ENCODE measurements at places on chromosomes 12 and 14.

DNA sequence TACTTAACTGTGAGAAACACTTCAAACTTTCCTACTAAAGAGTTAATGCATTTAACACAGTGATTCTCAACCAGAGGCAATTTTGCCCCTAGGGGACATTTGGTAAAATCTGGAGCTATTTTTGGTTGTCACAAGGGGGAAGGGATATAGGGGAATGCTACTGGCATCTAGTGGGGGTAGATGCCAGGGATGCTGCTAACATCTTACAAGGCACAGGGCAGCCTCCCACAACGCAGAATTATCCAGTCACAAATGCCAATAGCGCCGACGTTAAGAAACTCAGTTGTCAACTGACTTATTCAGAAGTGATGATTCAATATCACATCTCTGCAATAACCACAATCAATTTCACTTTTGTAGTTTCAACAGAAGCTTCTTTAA is 2.0 kb downstream of the EEA1 start:
- DNase-seq = no peak

- DNase-seq = no peak
These were observed 8.1 kb downstream of the APPL2 start for GRCh38 chr12:105227879-105228278.

- no peak for DNase-seq
These were observed 9.0 kb downstream of the RPS6KL1 start for GRCh38 chr14:74913986-74914573.

- no peak for DNase-seq
These were observed 12.9 kb downstream of the ISCA2 start for GRCh38 chr14:74506411-74506851.

DNA sequence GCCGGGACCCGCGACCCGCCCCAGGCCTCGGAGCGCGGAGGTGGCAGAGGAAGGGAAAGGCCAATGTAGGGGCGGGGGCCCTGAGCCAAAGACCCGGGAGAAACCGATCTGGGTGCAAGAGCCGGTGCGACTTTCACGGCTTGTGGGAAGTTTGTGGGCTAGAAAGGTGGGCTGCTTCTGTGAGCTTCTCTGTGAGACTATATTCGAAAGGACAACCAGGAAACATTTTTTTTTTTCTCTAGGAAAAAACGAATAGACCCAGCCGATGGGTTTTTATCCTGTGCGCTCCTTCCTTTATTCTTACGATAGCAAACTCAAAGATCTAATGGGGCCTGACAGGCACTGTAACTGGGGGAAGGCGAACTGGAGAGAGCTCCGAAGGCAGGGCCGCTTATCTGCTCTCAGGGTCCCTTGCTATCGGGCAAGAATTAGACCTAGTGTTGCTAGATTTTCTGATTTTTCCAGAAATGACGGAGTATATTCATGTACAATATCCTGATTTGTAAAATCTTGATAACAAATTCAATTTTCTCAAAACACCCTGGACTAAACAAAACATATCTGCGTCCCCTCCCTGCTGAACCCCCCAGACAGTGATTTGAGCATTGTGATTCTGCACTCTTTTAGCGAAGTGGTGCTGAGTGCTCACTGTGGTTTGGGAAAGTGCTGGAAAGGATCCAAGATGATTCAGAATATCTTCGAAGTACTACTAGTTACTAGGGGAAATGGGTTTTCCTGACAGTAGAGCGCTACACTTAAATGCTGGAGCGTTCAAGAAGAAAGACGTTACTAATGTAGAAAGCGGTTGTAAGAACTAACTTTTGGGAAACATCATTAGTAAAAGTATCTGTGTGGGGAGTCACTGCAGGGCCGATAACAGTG is 563 bp upstream of the STXBP6 start:
- DNase-seq = no peak

- DNase-seq = no peak
These were observed 11.8 kb upstream of the AMN1 start for GRCh38 chr12:31740628-31741027.

Data from AG04449 (cell line).